Activated naive CD4-positive, alpha-beta T cell treated with anti-CD3 and anti-CD28 coated beads, Interleukin-2, amount 50 U/mL, for 72 hours (primary cell): ENCODE measurements at places on chromosomes 2 and 18. TPM values are rescaled to one million over a fixed set of nuclear protein-coding genes. Genes with fewer than 3 reads are reported as not detected.

- DNase-seq = no peak
Measured at GRCh38 chr2:134336352-134336751, 82.5 kb downstream of the MGAT5 start.

- DNase-seq = no peak
Measured at GRCh38 chr18:39454866-39455265, 1889.3 kb upstream of the CELF4 start.

- DNase-seq = peak; percentile 46
Measured at GRCh38 chr2:239912171-239912937, 112.8 kb downstream of the NDUFA10 start.

DNA sequence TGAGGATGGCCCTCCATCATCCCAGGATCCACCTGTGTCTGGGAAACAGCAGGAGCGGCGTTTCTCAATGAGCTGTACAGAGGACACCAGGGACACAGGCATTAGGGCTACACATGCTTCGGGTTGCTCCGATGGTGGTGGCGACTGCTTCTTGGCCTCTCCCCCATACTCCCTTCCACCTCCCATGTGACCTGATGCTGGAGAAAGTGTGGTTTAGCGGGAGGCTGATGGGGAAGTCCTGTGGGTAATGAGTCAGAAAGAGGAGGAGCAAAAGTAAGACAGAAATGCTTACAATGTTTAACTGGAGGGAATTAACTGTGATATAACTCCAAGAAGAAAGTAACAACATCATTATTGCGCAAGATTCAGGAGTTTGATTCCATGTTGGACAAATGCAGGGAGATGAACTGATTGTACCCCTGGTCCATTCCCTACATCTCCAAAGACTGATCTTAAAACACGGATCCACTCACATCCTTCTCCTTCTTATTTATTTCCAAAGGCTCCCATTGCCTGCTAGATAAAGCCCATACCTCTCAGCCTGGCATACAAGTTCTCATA lies 186.6 kb downstream of the NRP2 start:
- no peak for DNase-seq

DNA sequence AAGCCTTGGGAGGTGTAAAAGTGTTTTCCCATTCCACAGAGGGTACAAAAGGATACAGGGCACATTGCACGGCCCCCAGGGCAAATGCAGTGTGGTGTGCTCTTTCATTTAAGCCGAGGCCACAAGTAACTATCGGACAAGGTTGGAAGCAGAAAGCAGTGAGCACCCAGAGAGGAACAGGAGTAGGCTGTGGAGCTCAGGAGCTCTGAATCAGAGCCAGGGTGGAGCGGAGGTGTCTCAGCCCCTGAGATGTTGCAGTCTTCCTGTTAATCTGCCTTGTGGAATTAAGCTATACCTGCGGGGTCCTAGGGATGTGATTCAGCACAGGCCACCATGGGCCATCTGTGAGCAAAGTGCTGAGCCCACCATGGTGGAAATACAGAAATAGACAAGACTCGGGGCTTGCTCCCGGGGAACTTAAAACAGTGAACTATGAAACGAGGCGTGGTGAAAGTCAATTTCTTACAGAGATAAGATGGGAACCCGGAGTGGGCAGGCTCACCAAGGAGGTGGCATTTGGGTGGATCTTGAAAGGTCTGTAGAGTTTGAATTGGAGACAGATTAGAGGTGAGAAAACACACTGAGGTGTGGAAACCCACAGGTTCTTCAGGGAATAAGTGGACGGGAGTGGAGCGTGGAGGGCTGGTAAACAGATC lies 44.0 kb downstream of the ASAP2 start:
- DNase-seq = no peak

GRCh38 chr2:121036226-121036692 lies 248.7 kb downstream of the TFCP2L1 start:
- DNase-seq = no peak

DNA sequence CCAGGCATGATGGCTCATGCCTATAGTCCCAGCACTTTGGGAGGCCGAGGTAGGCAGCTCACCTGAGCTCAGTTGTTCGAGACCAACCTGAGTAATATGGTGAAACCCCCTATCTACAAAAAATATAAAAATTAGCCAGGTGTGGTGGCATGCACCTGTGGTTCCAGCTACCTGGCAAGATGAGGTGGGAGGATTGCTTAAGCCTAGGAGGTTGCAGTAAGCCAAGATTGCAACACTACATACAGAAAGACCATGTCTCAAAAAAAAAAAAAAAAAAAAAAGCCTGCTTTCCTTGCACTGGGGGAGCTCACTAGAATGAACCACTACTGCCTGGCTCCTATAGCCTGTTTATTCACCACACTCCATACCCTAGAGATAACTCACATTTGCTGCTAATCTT lies 7.4 kb upstream of the MAT2A start:
- DNase-seq = no peak

DNA sequence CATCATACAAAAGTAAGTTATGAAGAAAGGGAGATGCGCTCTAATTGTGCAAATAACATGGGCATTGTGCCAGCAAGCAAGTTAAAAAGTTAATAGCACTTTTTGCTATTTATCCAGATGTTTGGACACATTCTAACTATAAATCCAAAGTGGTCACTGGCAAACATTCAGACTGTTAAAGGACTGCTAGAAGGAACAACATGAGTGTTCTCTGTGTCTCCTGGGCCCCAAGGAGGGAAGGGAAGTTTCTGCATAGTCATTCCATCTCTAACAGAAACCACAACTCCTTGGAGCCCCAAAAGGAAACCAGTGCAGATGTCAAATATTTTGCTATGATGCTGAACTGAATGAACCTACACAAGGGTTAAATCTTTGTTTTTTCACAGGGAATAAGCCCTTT lies 213.3 kb upstream of the HNRNPA3 start:
- DNase-seq = peak; percentile 12

GRCh38 chr2:234364661-234365060 lies 132.2 kb downstream of the ARL4C start:
- no peak for DNase-seq

GRCh38 chr2:237393523-237393922 lies 20.4 kb downstream of the COL6A3 start:
- no peak for DNase-seq

DNA sequence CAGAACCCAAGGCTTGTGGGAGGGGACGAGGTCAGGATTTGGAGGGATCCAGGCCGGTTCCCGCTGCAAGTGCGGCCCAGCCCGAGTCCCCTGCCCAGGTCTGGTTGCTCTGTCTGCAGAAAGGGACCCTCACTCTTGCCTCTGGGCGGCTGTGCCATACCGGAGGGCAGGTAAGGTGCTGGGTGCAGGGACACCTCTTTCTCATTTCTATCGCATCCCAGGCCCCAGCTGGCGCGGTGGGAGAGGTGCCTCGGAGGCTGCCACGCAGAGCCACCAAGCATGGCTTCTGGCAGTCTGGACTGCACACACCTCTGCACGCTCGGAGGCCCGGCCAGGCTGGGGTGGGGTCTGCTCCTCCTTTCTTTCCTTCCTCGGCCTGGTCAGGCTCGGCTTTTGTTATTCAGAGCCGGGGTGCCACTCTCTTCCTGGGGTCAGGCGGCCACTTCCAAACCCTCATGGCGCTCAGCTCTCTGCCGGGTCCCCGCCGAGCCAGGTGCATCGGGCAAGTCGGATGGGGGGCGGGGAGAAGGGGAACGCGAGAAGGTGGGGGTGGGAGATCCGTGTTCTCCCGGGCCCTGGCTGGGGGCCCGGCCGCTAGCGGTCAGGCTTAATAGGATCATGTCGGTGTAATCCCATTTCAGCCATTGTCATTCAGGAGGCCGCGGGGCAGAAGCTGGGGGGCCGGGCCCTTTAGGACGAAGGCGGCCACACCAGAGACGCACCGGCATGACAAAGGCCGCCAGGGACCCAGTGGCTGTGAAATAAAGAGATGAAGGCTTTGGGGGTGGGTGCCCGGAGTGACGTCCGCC lies 9.0 kb downstream of the GBX2 start:
- DNase-seq = no peak

Gene CMPK2
- 13.6 TPM for total RNA-seq

Gene RGPD3
- total RNA-seq = 0.48 TPM

Gene ABCB11
- not detected for total RNA-seq

Gene SERPINB2
- total RNA-seq = not detected
